ENCODE measurements at places on chromosomes 7 and 10.

DNA sequence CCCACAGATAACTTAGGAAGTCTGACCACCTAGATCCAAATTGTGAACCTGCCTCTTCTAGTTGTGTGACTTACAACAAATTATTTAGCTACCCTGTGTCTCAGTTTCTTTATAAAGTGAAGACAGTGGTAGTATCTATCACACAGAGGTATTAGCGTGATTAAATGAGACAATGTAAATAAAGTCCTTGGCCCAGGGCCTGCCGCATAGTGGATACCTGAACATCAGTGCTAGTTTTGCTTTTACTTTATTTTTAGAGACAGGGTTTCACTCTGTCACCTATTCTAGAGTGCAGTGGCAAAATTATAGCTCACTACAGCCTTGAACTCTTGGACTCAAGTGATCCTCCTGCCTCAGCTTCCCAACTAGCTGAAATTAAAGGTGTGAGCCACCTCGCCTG lies 177.1 kb downstream of the CDK14 start:
- no peak for DNase-seq

- no peak for DNase-seq
These were observed 441.5 kb upstream of the ETV1 start for GRCh38 chr7:14430926-14431325.

GRCh38 chr10:103542764-103543616 lies 49.5 kb downstream of the NEURL1 start:
- DNase-seq = no peak

- DNase-seq = no peak
These were observed 337.2 kb downstream of the ELMO1 start for GRCh38 chr7:37111459-37111858.

DNA sequence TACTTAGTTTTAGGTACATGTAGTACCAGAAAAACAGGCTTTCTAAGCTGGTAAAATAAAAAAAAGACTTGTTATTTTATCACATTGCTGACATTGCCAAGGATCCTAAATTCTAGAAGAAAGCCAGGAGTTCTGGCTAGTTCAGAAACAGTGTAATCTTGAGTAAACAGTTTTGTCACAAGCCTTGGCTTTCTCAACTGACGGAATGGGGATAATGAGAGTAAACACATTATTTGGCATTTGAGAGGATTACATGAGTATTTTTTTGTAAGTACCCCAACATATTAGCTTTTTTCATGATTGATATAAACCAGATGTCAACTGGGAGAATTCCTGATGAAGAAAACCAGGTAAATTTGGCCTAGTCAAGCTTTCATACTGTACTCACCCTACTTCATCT lies 269.8 kb downstream of the SORCS1 start:
- DNase-seq = no peak

DNA sequence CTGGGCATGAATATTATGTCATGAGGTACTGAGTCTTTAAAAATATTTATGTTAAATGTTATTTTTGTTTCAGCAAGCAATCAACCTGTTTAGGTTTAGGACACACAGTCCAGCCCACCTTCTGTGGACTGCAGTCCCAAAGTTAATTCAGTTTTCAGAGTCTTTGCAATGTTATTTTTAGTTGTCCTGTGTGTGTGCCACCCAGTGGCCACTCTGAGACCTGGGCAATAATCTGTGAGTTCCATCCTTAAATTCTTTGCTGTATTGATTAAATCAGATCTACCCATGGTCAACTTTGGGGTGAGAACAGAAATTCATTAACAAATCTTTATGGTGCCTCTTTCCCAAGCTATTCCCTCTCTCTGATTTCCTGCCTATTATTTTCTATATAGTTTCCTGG lies 415.1 kb downstream of the CCSER2 start:
- no peak for DNase-seq

DNA sequence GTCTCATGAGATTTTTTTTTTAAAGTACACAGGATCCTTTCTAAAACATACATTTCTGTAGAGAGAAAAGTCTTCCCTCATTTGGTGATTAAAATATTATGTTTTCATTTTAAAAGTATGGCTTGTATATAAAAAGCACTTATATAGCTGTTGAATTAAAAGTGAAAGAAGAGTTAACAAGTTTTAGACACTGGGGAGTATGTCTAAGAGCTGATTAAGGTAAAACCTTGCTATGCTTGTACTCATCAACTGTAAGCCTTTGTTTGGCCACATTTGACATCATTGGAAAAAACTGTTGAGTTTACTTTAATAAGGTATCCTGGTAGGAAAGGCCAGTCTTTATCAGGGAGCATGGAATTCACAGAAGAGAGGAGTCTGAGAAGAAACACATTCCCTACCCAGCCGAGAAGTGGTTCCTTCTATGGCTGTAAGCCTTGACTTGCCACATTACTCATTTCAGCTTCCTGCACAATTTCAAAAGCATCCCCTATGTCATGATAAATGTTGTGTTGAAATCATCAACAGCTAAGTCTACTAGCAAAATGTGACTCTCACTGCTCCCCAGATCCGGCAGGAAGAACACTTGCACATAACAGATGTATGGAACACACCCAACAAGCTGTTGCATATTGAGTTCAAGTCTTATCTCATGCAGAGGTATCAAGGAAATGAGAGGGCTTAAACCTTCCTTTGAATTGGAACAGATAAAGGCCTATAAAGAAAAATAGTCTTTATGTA lies 171.8 kb upstream of the CDK1 start:
- DNase-seq = no peak

GRCh38 chr10:112735041-112735695 lies 214.9 kb upstream of the TCF7L2 start:
- DNase-seq = no peak

DNA sequence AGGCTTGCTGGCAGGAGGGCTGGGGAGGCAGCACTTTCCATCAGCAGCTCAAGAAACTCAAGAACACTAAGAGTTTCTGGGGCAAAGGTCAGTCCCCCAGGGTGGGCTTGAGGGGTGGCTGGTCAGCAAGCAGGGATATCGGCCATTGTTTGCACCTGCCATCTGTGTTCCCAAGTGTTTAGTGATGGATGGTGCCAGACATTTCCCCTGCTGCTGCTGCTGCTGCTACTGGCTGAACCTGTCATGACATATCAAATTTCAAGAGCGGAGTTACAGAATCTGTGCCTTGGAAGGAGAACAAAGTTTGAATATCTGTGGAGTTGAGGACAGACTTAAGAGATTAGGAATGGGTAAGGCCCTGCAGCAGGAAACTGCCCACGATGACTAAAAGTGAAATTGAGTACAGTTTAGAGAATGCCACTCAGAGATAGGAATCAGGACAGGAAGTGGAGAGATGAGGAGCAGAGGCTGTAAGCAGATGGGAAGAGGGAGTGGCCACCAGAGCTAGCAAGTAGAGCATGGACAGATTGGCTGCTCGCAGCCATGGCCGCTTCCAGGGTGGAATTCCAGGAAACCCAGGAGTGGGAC lies 39.2 kb upstream of the PPP1R3C start:
- DNase-seq = no peak

DNA sequence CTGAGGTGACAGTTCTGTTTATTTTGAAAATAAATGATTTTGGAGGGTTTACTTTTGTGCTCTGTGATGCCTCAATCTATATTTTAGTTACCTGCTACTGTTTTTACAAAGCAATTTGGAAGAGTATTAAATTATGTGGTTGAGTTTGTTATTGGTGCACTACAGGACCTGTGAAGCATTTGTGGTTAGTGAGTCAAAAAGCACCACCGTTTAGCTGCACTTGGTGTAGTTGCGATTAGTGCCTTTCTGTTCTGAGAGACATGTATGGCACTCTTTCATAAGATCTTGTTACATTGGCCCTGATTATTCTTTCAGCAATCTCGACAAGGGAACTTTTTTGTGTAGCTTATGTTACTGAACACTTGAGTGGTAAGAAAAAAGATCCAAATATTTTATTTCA lies 132.2 kb downstream of the BBS9 start:
- DNase-seq = no peak

DNA sequence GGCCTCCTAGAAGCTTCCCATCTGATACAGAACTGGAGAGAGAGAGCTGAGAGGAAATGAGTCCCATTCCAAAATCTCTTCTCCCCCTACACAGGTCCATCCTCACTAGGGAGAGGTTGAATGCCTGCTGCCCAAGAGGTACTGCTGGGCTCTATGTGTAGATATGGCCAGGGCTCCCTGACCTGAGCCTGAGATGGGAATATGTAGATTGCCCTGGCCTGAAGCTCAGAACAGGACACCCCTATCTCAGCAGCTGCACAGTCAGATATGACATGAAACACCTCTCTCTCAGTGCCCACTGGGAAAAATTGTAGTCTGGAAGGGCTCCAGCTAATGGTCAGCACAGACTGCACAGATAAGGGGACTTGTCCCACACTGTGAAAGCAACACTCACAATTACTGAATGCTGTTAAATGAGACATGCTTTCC lies 3.1 kb upstream of the IFIT1B start:
- DNase-seq = no peak

- DNase-seq = no peak
These were observed 545.4 kb upstream of the FZD8 start for GRCh38 chr10:36187380-36188079.

DNA sequence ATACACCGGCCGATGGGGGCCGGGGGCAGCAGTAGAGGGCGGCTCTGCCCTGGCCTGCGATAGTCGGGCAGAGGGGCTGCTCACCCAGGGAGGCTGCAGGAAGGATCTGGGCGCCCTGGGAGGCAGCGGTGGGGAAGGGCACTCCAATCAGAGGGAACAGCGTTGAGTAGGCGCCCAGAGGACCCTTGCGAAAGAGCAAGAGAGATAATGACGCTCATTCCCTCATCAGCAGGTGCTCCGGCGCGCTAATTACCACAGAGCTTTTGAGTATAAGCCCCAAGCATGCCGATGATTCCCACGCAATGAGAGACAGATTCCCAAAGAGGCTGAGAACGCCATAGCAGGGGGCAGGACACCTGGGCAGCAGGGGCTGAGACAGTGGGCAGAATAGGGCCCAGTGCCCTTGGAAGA lies 215.3 kb downstream of the MAD1L1 start:
- no peak for DNase-seq

- DNase-seq = no peak
These were observed 21.4 kb downstream of the ADCYAP1R1 start for GRCh38 chr7:31073326-31074119.

- DNase-seq = no peak
These were observed 38.6 kb downstream of the NACAD start for GRCh38 chr7:45050198-45050597.

GRCh38 chr10:69500864-69501468 lies 49.7 kb downstream of the TSPAN15 start:
- no peak for DNase-seq

- DNase-seq = no peak
These were observed 20.6 kb downstream of the EDRF1 start for GRCh38 chr10:125739994-125740679.

DNA sequence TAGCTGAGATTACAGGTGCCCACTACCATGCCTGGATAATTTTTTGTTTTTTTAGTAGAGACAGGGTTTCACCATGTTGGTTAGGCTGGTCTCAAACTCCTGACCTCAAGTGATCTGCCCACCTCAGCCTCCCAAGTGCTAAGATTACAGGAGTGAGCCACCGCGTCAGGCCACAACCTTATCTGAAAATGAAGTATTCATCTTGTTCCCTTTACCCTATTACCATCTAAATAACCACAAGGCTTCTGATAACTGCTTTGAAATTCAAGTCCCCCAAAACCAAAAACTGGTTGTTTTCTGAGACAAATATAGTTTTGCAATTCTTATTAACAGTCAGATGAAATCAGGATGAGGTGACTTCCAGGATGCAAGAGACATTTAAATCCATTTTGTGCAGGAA lies 2.4 kb downstream of the TCTN3 start:
- DNase-seq = no peak

DNA sequence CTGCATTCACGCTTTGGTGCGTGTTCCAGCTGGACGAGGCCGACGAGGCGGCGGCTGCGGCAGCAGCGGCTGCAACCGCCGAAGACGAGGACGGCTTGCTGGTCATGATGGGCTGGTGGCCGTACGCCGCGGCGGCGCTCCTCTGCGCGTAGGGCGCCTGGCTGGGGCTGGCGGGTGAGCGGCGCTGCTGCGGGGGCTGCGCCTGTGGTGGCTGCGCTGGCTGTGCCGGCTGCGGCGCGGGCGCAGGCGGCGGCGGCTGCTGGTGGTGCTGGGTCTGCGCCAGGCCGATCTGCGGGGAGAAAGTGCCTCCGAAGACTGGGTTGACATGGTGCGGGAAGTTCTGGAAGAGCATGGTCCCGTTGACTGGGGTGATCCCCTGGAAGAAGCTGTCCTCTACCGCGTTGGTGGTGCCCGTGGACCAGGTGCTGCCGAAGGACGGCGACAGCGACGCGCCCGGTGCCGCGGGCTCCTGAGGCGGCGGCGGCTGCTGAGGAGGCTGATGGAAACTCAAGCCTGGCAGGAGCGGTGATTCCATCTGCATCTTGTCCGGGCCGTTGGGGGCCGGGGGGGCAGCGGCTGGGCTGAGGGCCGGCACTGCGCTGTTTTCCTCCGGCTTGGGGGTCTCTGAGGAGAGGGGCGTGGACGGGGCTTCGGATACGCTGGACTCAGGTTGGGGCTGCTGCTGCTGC lies 51.1 kb downstream of the CPEB3 start:
- DNase-seq = no peak

DNA sequence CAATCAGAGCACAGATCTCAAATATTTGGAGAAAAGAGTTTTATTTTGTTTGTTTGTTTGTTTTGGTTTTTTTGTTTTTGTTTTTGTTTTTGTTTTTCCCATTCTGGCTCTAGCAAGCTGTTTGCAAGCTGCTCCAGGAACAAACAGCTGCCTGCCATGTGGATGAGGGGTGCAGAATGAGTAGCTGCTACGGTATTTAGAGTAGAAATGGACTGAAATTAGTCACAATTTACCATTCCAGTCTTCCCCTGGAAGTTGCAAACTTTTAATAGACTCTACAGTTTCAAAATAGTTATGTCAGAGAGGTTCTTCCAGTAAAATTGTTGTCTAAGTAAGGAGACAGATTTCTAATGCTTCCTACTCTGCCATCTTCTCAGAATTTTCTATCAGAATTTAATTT lies 27.1 kb upstream of the TAS2R16 start:
- DNase-seq = no peak

DNA sequence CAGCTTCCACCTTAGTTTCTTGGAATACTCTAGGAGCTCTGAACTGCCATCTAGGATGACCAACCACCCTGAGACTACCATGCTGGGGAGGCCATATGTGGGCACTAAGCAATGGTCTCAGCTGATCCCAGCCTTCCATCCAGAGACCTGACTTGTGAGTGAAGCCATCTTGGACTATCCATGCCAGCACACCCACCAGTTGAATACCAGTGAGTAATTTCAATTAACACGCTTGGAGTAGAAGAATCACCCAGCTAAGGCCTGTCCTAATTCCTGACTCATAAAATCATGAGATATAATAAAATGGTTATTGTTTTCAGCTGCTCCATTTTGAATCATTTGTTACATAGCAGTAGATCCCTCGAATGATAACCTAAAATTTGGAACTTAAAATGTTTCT lies 5.2 kb upstream of the KIF5B start:
- DNase-seq = no peak

DNA sequence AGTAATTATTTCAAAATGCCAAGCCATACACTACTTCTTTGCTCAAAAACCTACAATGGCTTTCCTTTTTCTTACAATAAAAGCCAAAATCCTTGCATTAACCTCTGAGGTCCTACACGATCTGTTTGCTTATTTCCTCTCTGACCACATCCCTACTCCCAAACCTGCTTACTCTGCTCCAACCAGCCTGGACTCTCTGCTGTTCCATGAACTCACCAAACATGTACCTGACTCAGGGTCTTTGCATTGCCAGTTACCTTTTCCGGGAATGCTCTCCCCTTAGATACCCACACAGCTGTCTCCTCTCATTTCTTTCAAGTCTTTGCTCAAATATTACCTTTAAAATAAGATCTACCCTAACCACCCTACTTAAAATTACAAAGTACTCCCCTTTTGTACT lies 2.3 kb downstream of the ABCB4 start:
- no peak for DNase-seq
